ENCODE measurements at places on chromosomes 13 and 19. TPM values are rescaled to one million over a fixed set of nuclear protein-coding genes. Genes with fewer than 3 reads are reported as not detected.
A peak's percentile ranks its signal among the peaks of the same experiment; 100 is the strongest.

CCL25 gene
- not detected for total RNA-seq

MBD3L3 gene
- not detected for total RNA-seq

MISP3 gene
- total RNA-seq = 0.83 TPM

GRCh38 chr13:31261241-31261640 lies 61.5 kb downstream of the B3GLCT start:
- no peaks in the 10 kb centered on the region for H3K27me3 ChIP-seq
- no peak overlapping the region for H3K4me3 ChIP-seq
- H3K36me3 ChIP-seq = no peaks in the 10 kb centered on the region
- DNase-seq = no peak

PRPF31 gene
- 45.2 TPM for total RNA-seq

DNA sequence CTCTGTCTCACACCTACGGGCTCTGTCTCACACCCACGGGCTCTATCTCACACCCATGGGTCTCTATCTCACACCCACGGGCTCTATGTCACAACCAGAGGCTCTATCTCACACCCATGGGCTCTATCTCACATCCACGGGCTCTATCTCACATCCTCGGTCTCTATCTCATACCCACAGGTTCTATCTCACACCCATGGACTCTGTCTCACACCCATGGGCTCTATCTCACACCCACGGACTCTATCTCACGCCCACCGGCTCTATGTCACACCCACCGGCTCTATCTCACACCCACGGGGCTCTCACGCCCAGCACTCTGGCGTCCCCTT lies 73.9 kb downstream of the COL4A2 start:
- no peaks in the 10 kb centered on the region for H3K36me3 ChIP-seq
- H3K27me3 ChIP-seq = no peaks in the 10 kb centered on the region
- peak overlapping the region; percentile 68 for H3K27ac ChIP-seq
- DNase-seq = no peak
- peaks cover 23% of the 10 kb centered on the region for H3K4me1 ChIP-seq

DNA sequence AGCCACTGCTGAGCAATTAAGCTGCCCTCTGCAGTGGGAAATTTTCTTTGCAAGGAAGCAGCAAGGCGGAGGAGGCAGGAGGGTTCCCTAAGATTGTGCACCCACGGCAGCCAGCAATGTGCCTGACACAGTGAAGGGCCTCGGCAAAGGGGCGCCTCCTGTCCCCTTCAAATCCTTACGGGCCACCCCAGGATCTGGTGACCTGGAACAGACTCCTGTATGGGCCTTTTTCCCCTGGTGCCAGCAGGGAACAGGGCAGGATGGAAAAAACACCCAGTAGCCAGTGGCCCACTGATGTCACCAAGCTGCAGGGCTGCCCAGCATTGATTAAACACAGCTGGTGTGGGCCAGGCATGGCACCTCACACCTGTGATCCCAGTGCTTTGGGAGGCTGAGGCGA lies 86.7 kb downstream of the GNG7 start:
- no peak overlapping the region for H3K4me3 ChIP-seq
- H3K27ac ChIP-seq = no peak overlapping the region
- H3K4me1 ChIP-seq = no peaks in the 10 kb centered on the region
- DNase-seq = no peak
- H3K36me3 ChIP-seq = no peaks in the 10 kb centered on the region

CEACAM5 gene
- not detected for total RNA-seq

TMEM59L gene
- 0.51 TPM for total RNA-seq

GPR4 gene
- not detected for total RNA-seq

KCNJ14 gene
- 0.50 TPM for total RNA-seq

GRCh38 chr19:43562698-43563241 lies 12.6 kb downstream of the XRCC1 start:
- peaks cover 8% of the 10 kb centered on the region for H3K4me1 ChIP-seq
- H3K36me3 ChIP-seq = peaks cover 6% of the 10 kb centered on the region
- DNase-seq = peak; percentile 92
- H3K4me3 ChIP-seq = no peak overlapping the region

- H3K27ac ChIP-seq = no peak overlapping the region
- no peak overlapping the region for H3K4me3 ChIP-seq
- no peaks in the 10 kb centered on the region for H3K27me3 ChIP-seq
- no peaks in the 10 kb centered on the region for H3K36me3 ChIP-seq
- peak; percentile 41 for DNase-seq
Observed at GRCh38 chr19:13681509-13681908, 82.8 kb upstream of the MRI1 start.

- DNase-seq = no peak
- peaks cover 3% of the 10 kb centered on the region for H3K36me3 ChIP-seq
- no peak overlapping the region for H3K27ac ChIP-seq
- no peaks in the 10 kb centered on the region for H3K27me3 ChIP-seq
- no peaks in the 10 kb centered on the region for H3K4me1 ChIP-seq
- H3K4me3 ChIP-seq = no peak overlapping the region
Observed at GRCh38 chr19:5149932-5150901, 181.3 kb downstream of the KDM4B start.

RNF17 gene
- not detected for total RNA-seq

DNA sequence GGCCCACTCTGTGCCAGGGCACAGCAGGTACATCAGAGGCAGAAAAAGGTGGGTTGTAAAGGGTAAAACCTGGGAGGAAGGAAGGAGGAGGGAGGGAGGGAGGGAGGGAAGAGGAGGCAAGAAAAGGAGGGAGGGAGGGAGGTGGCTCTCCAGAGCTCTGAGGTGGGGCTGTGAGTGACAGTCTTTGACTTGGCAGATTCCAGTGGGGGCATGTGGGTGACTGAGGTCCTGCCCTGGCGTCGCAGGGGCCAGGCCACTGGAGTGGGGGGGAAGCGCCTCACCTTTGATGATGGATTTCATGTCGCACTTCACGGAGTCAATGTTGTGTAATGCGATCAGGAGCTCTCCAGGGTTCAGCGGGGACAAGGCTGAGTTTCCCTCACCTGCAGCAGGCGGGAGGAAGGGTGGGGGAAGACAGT lies 6.0 kb upstream of the RSPH6A start:
- no peaks in the 10 kb centered on the region for H3K27me3 ChIP-seq
- no peak overlapping the region for H3K27ac ChIP-seq
- H3K4me1 ChIP-seq = peaks cover 2% of the 10 kb centered on the region
- H3K4me3 ChIP-seq = no peak overlapping the region
- no peak for DNase-seq

DNA sequence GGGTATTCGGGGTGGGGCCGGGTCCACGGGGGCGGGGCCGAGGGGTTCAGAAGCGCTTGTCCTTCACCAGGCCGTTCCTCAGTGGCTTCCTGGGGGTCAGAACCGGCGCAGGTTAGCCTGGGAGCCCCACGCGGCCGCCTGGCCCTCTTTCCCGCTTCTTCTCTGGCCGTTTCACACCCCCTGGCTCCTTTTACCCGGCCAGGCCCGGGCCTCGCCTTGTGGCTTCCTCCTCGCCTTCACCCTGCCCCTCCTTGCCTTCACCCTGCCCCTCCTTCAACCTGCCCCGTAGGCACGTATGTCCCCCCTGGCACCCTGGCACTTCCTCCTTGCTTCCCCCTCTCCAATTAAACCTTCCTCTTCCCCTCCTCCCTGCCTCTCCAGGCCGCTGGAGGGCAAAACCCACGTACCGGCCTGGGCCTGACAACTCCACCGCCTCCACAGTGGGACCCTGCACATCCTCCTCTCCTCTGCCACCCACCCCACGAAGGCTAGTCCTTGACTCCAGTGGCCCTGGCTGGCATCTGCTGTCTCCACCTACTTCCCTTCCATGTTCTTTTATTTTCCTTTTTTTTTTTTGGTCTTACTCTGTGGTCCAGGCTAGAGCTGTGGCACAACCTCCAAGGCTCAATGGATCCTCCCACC lies 25.3 kb downstream of the CERS1 start:
- no peak for DNase-seq
- peaks cover 11% of the 10 kb centered on the region for H3K36me3 ChIP-seq
- no peak overlapping the region for H3K27ac ChIP-seq
- H3K4me1 ChIP-seq = no peaks in the 10 kb centered on the region
- H3K4me3 ChIP-seq = no peak overlapping the region

ALKBH7 gene
- total RNA-seq = 28.9 TPM

DNA sequence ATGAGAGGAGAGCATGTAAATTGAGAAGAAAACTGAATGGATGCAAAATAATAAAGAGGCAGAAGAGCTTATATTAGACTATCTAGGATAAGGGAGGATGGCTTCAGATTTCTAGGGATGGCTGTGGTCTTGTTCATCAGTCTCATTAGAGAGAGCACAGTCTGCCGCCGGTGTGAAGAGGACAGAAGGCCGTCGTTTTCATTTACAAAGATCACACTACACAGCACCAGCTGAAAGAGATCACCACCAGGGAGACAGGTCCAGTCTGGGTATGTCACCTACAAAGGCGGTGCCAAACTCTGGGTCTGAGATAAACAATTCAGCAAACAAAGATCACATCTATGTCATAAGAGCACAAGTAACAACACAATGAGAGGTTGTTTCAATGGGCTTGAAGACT lies 1222.3 kb upstream of the SLC10A2 start:
- H3K27me3 ChIP-seq = no peaks in the 10 kb centered on the region
- DNase-seq = no peak
- no peak overlapping the region for H3K27ac ChIP-seq
- H3K4me1 ChIP-seq = no peaks in the 10 kb centered on the region
- no peaks in the 10 kb centered on the region for H3K36me3 ChIP-seq
- H3K4me3 ChIP-seq = no peak overlapping the region

DNA sequence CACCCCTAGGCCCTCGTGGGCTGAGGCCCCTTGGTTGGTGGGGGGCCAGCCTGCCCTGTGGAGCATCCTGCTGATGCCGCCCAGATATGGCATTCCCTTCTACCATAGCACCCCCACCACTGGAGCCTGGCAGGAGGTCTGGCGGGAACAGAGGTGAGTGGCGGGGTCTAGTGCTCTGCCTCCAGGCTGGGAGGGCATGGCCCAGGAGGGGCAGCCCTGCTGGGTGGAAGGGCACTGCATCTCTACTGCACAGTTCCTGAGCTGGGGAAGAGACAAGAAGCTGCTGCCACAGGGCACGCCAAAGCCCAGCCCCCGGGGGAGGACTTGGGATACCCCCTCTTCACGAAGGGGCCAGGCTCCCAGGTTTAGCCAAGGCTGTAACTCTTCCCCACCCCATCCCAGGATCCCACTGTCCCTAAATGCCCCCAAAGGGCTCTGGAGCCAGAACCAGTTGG lies 2.4 kb upstream of the KMT2B start:
- DNase-seq = no peak
- H3K36me3 ChIP-seq = peaks cover 7% of the 10 kb centered on the region
- peaks cover 9% of the 10 kb centered on the region for H3K4me1 ChIP-seq
- H3K27ac ChIP-seq = no peak overlapping the region

GRCh38 chr13:61255040-61255796 lies 160.4 kb downstream of the PCDH20 start:
- H3K27ac ChIP-seq = no peak overlapping the region
- H3K4me1 ChIP-seq = no peaks in the 10 kb centered on the region
- H3K27me3 ChIP-seq = no peaks in the 10 kb centered on the region
- DNase-seq = peak; percentile 11

F10 gene
- 20.3 TPM for total RNA-seq

METTL21C gene
- total RNA-seq = 0.17 TPM

DNA sequence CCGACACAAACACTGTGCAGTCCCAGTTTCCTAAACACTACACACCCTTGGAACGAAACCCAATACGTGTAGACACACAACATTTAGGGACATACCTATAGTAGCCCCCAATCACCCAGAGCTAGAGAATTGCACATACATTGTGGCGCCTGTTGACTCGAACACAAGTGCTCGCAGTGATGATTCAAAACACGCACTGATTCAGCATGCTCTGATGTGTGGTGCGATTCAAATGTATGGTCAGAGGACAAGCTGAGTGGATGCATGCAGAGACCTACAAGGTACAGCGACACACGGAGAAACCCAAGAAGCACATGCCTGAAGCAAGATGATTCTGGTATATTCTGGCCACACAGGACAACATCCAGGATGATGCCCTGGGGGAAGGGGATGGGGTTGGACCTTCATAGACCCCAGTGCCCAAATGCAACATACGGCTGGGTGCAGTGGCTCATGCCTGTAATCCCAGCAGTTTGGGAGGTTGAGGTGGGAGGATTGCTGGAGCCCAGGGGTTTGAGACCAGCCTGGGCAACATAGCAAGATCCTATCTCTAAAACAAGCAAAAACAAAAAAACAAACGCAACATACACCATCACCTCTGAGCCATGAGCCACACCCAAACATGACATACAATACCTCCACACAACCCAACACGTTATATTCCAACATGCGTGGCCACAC lies 997 bp upstream of the KCNN4 start:
- H3K4me3 ChIP-seq = no peak overlapping the region
- no peak overlapping the region for H3K27ac ChIP-seq
- no peaks in the 10 kb centered on the region for H3K36me3 ChIP-seq
- no peaks in the 10 kb centered on the region for H3K27me3 ChIP-seq
- no peak for DNase-seq

DNA sequence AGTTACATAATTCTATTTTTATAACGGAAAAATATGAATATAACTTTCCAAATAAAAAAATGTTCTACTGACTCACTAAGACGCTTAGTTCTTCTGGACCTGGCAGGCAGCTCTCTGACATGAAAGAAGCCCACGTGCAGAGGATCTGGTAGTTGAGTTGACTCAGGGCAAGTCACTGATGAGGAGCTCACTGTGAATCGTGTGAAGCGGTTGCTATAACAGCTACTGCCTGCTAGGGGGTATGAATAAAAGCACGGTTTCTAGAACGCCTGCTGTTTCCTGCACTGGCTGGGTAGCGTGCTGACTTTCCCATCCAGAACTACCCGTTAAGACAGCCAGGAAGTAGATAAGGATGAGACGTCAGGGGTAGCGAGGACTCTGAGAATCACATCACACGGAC lies 54.7 kb upstream of the WASF3 start:
- no peaks in the 10 kb centered on the region for H3K36me3 ChIP-seq
- peak overlapping the region; percentile 9 for H3K27ac ChIP-seq
- no peak overlapping the region for H3K4me3 ChIP-seq
- H3K27me3 ChIP-seq = no peaks in the 10 kb centered on the region

NFILZ gene
- not detected for total RNA-seq

CEACAM1 gene
- total RNA-seq = not detected

- DNase-seq = no peak
- H3K4me3 ChIP-seq = no peak overlapping the region
- H3K36me3 ChIP-seq = no peaks in the 10 kb centered on the region
- H3K27ac ChIP-seq = no peak overlapping the region
- H3K27me3 ChIP-seq = no peaks in the 10 kb centered on the region
Observed at GRCh38 chr13:77907666-77908341, 10.8 kb downstream of the EDNRB start.

DNA sequence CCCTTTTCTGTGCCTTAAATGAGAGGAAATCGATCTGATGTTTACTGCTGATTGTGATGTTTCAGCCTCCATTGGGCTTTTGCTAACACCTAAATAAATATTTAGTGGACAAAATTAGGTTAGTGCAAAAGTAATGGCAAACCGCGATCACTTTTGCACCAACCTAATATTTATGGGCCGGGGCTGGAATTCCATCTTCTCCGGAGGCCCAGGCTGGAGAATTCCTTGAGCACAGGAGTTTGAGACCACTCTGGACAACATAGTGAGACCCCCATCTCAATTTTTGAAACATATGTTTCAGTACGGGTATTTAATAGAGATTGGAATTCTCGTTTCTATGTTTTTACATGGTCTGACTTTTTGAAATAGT lies 603 bp downstream of the ZNF880 start:
- no peaks in the 10 kb centered on the region for H3K36me3 ChIP-seq
- no peaks in the 10 kb centered on the region for H3K4me1 ChIP-seq
- no peaks in the 10 kb centered on the region for H3K27me3 ChIP-seq

FUT3 gene
- not detected for total RNA-seq

GRCh38 chr19:21498651-21499050 lies 6.8 kb upstream of the ZNF429 start:
- no peak overlapping the region for H3K27ac ChIP-seq
- no peak for DNase-seq
- H3K36me3 ChIP-seq = no peaks in the 10 kb centered on the region
- no peaks in the 10 kb centered on the region for H3K4me1 ChIP-seq
- H3K27me3 ChIP-seq = no peaks in the 10 kb centered on the region

All from fibroblast of lung (primary cell).